Liver (tissue), 10 donors: ENCODE measurements at places on chromosomes 2 and 18. TPM values are rescaled to one million over a fixed set of nuclear protein-coding genes. Genes with fewer than 3 reads are reported as not detected.

GRCh38 chr2:11953258-11953657 is 206.8 kb downstream of the LPIN1 start:
- H3K27me3 ChIP-seq: no peaks in the 10 kb centered on the region
- no peaks in the 10 kb centered on the region for H3K4me1 ChIP-seq
- no peak overlapping the region for H3K27ac ChIP-seq

GRCh38 chr18:31634331-31634713 is 42.6 kb downstream of the TTR start:
- no peak overlapping the region for H3K27ac ChIP-seq
- no peaks in the 10 kb centered on the region for H3K36me3 ChIP-seq
- H3K27me3 ChIP-seq: no peaks in the 10 kb centered on the region
- H3K4me3 ChIP-seq: no peak overlapping the region
- no peak for DNase-seq

GRCh38 chr2:177172034-177172880 is 40.3 kb upstream of the HNRNPA3 start:
- H3K27me3 ChIP-seq: no peaks in the 10 kb centered on the region
- no peak for DNase-seq
- no peaks in the 10 kb centered on the region for H3K4me1 ChIP-seq
- H3K36me3 ChIP-seq: no peaks in the 10 kb centered on the region

- no peaks in the 10 kb centered on the region for H3K27me3 ChIP-seq
- no peaks in the 10 kb centered on the region for H3K36me3 ChIP-seq
- H3K4me3 ChIP-seq: no peak overlapping the region
- DNase-seq: no peak
Observed at GRCh38 chr2:183495589-183496267, 371.5 kb downstream of the NUP35 start.

DNA sequence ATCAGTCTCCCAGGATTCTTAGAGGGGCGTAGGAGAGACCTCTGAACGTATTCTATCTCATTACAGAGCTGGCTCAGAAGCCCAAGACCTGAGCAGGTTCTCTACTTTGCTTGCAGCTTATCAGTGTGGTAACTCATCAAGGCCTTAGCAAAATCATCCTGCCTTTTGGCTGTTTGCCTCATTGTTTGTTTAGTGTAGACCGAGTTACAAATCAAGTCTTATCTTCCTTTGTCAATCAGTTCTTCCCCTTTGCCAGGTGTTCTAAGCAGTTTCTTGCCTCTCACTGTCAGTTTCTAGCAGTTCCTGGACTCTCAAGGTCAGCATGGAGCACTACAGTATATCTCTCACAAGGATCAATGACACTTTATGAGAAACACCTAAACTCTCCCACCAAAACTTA is 30.9 kb upstream of the NAB1 start:
- H3K27ac ChIP-seq: no peak overlapping the region
- no peaks in the 10 kb centered on the region for H3K36me3 ChIP-seq
- H3K27me3 ChIP-seq: no peaks in the 10 kb centered on the region
- no peak overlapping the region for H3K4me3 ChIP-seq
- H3K4me1 ChIP-seq: no peaks in the 10 kb centered on the region
- no peak for DNase-seq

The TFCP2L1 gene
- 0.06 TPM for polyA plus RNA-seq

The HOXD4 gene
- polyA plus RNA-seq: not detected

The CAMKMT gene
- 7.2 TPM for polyA plus RNA-seq

The DNAH6 gene
- polyA plus RNA-seq: 0.71 TPM
